ENCODE measurements at places on chromosomes 16 and 17.
A peak's percentile ranks its signal among the peaks of the same experiment; 100 is the strongest.

DNA sequence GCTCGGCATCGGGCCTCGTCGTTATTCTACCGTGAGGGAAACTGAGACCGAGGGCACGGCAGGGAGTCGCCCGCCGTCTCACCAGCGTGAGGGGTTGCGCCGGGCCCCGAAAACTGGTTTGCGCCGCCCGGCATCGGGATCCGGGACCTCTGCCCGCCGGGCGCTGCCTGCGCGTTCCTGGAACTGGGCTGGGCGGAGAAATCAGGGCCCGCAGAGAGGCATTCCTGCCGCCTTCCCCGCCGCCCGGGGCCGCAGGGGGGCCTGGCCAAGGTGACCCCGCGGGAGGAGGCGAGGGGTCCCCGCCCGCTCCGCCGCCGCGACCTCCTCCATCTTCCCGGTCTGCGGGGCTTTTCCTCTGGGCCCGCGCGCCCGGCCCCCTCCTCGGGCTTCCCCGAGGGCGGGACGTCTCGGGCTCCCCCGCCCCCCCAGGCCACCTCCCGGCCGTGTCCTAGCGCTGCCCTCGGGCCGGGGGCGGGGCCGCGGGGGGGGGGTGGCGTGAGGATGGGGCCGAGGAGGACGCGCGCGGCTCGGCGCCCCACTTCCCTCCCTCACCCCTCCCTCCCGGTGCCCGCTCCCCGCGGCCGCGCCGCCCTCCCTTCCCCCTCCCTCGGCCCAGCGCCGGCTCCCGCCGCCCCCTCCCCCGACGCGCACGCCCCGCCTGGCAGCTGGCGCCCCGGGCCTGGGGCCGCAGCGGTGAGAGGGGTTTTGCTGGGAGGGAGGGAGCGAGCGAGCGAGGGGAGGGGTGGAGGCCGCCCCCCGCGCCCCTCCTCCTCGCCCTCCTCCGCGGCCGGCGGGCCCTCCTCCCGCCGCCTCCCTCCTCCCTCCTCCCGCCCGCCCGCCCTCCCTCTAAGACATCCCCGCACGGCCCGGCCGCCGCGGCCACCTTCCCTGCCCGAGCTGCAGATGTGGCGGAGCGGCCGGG lies at the start of gene GLIS2:
Gene GLIS2, plus strand, starts transcription at position 882 of the 922 bp plus-strand sequence. CDS start 16,214 bp downstream, outside the sequence.
- peak; percentile 11 for DNase-seq

DNA sequence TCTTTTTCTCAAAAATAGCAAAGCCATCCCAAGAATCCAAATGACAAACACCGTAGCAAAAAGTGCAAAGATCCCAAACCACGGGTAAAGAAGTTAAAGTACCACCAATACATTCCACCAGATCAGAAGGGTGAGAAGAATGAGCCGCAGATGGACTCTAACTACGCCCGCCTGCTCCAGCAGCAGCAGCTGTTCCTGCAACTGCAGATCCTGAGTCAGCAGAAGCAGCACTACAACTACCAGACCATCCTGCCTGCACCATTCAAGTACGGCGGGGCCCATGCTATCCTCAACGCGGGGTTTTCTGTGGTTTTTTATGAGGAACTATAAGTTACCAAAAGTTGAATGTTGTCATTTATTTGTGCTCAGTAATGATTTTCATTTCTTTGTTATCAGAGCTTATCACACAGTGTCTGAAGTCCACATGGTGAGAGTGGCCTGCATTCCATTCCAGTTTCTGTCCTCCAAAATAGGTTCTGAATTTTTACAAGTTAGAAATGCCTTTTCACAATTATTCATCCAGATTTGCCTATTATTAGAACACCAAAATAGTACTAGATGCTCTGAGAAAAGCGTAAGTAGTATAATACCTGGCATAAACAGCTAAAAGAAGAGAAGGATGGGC lies 169.2 kb downstream of the MRTFB start:
- DNase-seq: no peak

DNA sequence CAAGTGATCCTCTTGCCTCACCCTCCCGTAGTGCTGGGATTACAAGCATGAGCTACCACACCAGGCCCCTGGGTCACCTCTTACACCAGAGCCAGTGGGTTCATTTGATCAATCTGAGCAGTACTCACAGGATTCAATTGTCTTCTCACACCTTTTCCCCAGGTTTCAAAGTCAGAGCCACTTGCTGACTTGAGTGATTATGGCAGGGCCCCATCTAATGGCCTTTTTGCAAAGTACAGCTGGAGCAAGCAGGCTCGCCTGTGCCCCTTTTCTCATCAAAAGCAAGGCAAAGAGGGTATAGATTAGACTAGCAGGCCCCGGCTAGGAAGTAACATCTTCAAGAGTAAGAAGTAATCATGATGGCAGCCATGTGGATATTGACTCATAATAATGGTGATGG lies 114.8 kb upstream of the NOL11 start:
- peak; percentile 58 for DNase-seq

DNA sequence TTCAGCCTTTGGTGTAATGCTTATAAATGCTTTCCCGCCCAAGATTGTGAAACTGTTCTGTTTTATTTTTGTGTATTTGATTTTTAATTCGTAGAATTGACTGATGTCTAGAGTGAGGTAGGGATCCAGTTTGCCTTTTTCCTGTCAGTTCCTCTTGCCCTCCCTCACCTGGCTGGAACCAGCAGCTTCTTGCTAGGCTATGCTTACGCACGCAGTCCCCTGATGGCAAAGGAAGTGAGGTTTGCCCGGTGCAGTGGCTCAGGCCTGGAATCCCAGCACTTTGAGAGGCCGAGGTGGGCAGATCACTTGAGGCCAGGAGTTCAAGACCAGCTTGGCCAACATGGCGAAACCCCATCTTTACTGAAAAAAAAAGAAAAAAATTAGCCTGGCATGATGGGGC lies 51.9 kb downstream of the RAB11FIP4 start:
- no peak for DNase-seq

DNA sequence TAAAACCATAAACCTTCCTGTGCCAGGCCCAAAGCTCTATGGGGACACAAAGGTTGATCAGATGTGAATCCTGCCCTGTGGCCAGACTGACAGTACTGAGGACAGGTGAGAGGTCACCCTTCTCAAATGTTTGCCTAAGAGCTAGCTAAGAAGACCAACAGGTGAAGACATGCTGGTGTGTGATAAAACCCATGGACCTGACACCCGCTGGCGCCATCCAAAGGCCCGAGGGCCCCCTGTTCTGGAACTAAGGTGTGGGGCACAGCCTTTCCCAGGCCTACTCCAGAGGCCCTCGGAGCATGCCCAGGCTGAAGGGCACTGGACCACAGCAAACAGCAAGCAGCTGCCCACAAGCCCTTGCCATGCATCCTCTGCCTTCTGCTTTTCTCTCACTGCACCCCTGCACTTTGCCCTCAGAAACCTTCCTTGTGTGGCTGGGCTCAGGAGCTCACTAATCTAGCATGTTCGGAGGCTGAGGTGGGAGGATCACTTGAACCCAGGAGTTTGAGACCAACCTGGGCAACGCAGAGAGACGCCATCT lies 5.2 kb upstream of the CDK3 start:
- no peak for DNase-seq

DNA sequence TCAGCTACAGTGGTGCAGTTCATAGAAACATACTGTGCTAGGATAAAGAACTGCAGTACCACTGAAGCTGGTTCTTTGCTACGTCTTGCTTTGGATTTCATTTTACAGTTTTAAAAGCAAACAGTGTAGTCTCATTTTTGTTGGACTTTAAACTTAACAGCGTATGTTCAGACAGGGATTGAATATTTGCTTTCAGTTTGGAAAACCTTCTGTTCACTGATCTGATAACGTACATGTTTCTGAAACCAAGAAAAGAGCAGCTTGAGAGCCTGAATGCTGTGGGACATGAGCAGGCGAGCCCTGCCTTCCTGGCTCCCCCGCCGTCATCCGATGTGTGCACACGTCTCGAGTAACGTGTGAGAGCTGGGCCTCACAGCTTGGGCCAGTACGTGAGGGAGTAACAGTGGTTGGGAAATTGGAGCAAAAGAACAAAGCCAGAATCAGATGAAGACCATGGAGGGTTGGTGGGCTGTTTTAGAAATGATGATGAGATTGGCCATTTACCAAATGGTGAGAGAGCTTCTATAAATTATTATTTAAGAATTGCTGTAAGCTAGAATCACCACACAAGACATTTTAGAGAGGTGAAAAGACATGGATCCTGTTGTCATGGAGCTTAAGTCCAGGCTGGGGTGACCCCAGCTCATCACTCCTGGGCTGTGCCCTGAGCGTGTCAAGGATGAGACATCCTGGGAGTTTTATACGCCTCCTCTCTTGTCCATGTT lies 20.8 kb upstream of the CLEC18C start:
- DNase-seq: no peak

DNA sequence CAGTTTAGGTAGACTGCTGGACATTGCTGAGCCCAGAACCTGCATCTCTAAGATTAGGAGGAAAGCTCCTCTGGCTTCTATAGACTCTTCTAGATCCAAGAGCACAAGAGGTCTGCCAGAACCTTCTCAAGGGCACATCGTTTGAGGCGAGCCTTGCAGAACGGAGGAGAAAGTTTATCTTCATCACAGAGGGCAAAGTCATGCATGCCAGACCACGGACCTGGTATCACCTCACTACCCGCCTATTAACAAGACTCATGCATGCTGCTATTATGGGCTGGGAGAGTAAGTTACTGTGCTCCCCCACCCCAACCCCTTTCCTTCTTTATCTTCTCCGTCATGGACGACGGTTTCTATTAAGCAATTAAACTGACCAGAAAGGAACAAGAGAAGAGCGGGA lies 23.3 kb downstream of the MYH11 start:
- no peak for DNase-seq

DNA sequence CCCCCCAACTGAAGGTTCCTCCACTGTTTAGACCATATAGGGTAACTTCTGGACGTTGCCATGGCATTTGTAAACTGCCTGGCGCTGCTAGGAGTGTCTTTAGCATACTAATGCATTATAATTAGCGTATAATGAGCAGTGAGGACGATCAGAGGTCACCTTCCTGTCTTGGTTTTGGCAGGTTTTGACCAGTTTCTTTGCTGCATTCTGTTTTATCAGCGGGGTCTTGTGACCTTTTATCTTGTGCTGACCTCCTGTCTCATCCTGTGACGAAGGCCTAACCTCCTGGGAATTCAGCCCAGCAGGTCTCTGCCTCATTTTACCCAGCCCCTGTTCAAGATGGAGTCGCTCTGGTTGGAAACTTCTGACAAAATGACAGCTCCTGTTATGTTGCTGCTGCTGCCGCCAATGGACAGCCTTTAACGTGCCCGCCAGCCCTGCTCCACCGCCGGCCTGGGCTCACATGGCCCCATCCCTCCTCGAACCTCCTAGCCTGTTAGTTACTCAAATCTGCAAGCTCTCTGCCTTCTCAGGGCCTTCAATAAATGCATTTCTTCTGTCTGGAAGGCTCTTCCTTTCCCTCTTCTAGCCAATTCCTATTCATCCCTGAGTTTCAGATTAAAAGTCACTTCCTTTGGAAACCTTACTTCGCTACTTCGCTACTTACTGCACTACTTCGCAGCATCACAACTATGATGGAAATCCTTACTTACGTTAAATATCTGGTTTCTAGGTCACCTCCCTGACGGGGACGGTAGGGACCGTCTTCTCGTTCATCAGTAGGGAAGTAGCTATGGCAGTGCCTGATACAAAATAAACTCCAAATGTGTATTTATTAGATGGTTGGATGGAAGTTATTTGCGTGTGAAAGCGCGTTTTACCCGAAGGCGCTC lies 640 bp upstream of the NAGLU start:
- DNase-seq: no peak

DNA sequence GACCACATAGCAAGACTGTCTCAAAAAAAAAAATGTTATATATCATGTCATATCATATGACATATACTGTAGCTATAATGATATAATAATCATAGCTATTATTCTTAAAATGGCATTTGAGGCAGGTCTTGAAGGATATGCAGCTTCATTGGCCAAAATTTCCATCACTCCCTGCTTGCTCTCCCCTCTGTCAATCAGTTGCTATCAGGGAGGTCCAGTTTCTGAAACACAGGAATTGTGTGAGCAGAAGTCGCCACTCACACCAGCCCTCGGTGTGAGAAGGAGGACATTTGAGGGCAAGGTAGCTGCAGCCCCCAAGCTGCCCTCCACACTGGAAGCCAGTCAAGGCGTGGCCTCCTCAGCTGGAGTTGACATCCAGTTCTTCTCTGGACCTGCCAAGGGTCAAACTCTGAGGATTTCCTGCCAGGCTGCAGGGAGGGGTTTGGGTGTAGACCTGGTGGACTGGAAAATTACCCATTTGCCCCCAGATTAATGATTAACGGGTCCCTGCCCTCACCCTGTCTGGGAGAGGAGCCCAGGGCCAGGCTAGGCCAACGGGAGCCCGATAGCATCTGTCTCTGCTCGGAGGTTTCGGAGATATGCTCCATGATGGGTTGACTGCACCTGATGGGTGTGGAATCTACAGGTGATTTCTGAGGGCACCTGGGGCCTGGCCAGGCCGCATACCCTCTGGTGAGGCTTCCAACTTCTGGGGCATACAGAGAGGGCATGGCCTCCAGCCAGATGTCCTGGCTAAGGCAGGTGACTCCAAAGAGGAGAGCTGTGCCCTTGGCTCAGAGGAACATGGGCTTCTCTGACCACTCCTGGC lies 18.8 kb downstream of the WNT9B start:
- DNase-seq: no peak

- no peak for DNase-seq
Observed at GRCh38 chr17:13351046-13351445, 250.7 kb downstream of the HS3ST3A1 start.

All from CD4-positive, alpha-beta T cell treated with Interleukin-2 at 100 ng/mL for 4 hours (primary cell).